Kidney (tissue), 22 donors: ENCODE measurements at places on chromosomes 12 and 14. TPM values are rescaled to one million over a fixed set of nuclear protein-coding genes. Genes with fewer than 3 reads are reported as not detected.

GRCh38 chr14:92665661-92666110 is 82.7 kb downstream of the LGMN start:
- no peak for DNase-seq

The C1QL4 gene
- not detected for polyA plus RNA-seq

The KRT4 gene
- polyA plus RNA-seq: 0.15 TPM

- DNase-seq: no peak
Observed at GRCh38 chr14:49483268-49483667, 102.9 kb downstream of the RPS29 start.

The DPF3 gene
- polyA plus RNA-seq: 2.3 TPM

The ZCRB1 gene
- polyA plus RNA-seq: 87.5 TPM

- DNase-seq: no peak
Observed at GRCh38 chr14:79514700-79515099, 696.6 kb downstream of the DIO2 start.

The CLEC7A gene
- 0.43 TPM for polyA plus RNA-seq

GRCh38 chr12:80648881-80649280 is 58.6 kb upstream of the MYF6 start:
- DNase-seq: no peak

The RPS29 gene
- 2,862 TPM for polyA plus RNA-seq

DNA sequence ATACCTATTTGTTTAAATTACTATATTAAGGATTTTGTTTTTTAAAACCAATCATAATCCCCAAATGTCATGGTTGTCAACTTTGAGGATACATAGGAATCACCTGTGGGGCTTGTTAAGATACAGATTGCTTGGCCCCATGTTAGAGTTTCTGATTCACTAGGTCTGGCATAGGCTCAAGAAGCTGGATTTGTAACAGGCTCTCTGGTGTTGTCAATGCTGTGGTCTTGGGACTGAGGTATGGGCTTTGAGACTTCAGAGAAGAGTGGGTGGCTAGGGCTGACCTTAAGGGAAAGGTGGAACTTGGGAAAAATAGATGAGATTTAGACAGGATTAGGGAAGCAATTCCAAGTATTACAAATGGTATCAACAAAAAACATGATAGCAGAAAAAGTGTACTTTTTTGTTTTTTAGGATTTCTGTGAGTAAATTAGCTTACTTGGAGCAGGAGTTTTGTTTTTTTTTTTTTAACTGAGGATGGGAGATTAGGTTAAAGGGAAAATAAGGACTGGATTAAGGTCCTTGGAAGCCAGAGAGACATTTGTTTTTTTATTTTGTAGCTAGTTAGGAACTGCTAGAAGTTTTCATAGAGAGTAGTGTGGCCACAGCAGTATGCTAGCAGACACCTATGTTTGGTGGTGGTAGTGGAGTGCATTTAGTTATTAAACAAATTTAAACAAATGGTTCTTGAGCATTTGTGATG is 88.6 kb downstream of the RAD51B start:
- no peak for DNase-seq

The SLC15A5 gene
- polyA plus RNA-seq: not detected

- no peak for DNase-seq
Observed at GRCh38 chr12:104740668-104741067, 217.4 kb downstream of the SLC41A2 start.

GRCh38 chr12:58413794-58414193 is 472.4 kb downstream of the ATP23 start:
- DNase-seq: no peak

GRCh38 chr12:131363393-131363792 is 347.5 kb upstream of the SFSWAP start:
- DNase-seq: no peak

DNA sequence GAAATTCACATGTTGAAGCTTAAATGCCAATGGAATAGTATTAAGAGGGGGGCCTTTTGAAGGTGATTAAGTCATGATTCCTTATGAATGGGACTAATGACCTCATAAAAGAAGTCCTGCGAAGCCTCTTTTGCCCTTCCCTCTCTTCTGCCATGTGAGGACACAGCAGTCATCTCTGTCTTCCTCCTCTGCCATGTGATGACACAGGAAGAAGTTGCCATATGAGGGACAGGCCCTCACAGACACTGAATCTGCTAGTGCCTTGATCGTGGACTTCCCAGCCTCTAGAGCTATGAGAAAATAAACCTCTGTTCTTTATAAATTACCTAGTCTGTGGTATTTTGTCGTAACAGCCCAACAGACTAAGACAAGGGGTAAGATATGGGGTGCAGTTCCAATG is 100.7 kb downstream of the VCPKMT start:
- no peak for DNase-seq
